IMR-90 (cell line): ENCODE measurements at places on chromosomes 16 and 17. TPM values are rescaled to one million over a fixed set of nuclear protein-coding genes. Genes with fewer than 3 reads are reported as not detected.
A peak's percentile ranks its signal among the peaks of the same experiment; 100 is the strongest.

Gene TACO1
- 6.5 and 9.4 TPM in 2 replicates for total RNA-seq

- no peaks in the 10 kb centered on the region for H3K36me3 ChIP-seq
- no peak overlapping the region for H3K4me3 ChIP-seq
- DNase-seq, result peak; percentile 93
- H3K27ac ChIP-seq, result no peak overlapping the region
Observed at GRCh38 chr17:40854175-40854814, 12.7 kb downstream of the KRT12 start.

Gene CRYBA1
- not detected in 2 replicates for total RNA-seq

DNA sequence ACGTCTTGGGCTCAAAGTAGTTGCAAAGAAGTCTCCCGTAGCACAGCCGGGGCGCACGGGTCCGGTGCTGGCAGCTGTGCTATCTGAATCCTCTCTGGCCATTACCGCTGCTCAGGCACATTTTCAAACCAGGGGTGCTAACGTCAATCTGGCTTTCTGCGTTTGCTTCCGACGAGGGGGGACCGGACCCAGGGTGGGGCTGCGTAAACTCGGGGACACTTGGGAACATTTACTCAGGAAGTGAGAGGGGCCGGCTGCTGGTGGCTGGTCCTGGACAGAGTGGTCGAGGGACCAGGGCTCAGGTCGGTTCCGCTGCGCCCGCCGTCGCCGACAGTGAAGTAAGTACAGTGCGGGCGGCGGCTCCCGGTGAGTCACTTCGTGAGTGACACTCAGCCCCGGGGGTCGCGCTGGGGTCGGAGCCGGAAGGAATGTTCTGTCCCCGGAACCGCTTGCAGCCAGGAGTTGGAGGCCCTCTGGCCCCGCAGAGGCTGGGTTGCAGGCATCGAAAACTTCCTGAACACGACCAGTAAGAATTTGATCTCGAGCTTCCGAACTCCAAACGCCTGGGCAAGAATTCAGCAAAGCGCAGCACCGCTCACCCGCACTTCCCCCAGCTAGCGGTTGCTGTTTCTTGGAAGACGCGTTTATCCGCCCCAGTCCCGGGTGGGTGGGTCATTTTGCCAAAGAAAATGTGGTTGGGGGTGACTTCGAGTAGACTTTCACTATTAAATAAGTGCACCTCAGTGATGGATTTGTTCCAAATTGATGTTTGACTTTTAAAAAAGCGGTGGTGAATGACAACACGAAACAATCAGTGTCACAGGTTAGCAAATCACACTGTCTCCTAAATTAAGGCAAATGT lies 1.4 kb upstream of the HS3ST3B1 start:
- no peak for DNase-seq
- peak overlapping the region; percentile 48 for H3K4me3 ChIP-seq
- peaks cover 2% of the 10 kb centered on the region; the same call in 1 of the 2 replicates for H3K4me1 ChIP-seq
- H3K27me3 ChIP-seq, result peaks cover 3% of the 10 kb centered on the region; the same call in 1 of the 2 replicates
- H3K36me3 ChIP-seq, result no peaks in the 10 kb centered on the region
- peak overlapping the region; percentile 5 for H3K27ac ChIP-seq

GRCh38 chr17:77320485-77321256 lies 179.9 kb downstream of the SEC14L1 start:
- peaks cover 62% of the 10 kb centered on the region for H3K4me1 ChIP-seq
- no peaks in the 10 kb centered on the region for H3K36me3 ChIP-seq
- no peak for DNase-seq
- H3K27me3 ChIP-seq, result no peaks in the 10 kb centered on the region

DNA sequence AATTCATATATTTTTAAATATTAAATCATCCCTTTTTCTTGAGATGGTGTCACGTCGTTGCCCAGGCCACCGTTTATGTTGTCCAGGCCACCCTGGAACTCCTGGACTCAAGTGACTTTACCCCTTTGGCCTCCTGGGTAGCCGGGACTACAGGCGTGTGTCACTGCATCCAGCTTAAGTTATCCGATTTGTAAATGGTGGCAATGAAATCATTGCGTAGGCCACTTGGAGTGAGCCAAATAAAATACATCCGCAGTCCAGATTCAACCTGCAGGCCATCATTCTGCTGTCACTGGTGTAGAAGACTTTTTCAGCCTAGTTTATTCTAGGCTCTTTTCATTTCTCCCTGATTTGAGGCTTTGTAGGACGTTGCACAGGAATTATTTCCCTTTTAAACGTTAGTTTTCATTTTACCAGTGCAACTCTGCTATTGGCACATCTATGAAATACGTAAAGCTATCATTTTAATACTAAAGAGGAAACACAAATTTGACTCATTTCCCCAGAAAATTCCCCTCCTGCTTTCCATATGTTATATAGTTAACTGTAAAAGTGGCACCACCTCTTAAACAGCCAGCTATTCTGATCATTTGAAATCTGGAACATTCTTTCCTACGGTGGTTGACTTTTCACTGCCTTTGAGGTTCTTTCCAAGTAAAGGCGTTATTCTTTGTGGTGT lies 449.8 kb downstream of the MAF start:
- H3K4me1 ChIP-seq, result no peaks in the 10 kb centered on the region
- no peak for DNase-seq
- no peak overlapping the region for H3K27ac ChIP-seq
- H3K36me3 ChIP-seq, result no peaks in the 10 kb centered on the region
- no peak overlapping the region for H3K4me3 ChIP-seq

Gene C1QTNF1
- total RNA-seq, result 1.7 and 3.4 TPM in 2 replicates

- no peaks in the 10 kb centered on the region for H3K36me3 ChIP-seq
Observed at GRCh38 chr16:77732241-77732946, 10.1 kb downstream of the NUDT7 start.

- no peaks in the 10 kb centered on the region for H3K27me3 ChIP-seq
- no peak overlapping the region for H3K4me3 ChIP-seq
- DNase-seq, result no peak
Observed at GRCh38 chr17:27597188-27597580, 33.8 kb upstream of the LGALS9 start.

Gene CCT6B
- total RNA-seq, result 0.72 and 1.7 TPM in 2 replicates

Gene C16orf89
- 0.18 TPM in 1 of 2 replicates, not detected in the other for total RNA-seq

DNA sequence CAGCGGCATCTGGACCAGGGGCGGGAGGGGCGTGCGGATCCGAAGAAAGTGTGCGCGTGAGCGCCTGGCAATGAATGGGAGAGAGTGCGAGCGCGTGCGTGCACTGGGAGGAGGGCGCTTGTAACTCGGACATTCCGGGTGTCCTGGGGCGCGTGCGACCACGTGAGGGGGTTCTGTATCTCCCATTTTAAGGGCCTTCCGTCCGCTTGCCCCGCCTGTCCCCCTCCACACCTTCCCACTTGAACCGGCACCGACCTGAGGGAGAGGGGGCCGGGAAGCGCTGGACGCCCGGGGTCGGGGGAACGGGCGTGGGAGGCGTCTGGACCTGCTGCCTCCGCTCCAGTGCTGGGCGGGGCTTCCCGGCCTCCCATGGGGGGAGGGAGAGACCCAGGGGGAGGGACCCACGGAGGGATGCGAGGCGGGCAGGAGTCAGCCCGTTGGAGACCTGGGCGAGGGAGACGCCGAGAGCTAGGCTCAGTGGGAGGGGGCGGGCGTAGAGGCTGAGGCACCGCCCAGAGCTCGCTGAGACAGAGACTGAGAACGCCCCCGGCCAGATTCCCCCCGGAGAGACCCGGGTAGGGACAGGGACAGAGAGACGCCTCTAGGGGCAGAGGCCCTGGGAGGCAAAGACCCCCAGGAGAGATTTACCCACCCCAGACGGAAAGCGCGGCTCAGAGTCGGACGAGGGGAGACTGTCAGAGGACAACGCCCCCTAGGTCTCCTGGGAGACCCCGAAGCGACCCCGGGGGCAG lies at the start of gene KREMEN2:
TSS of gene KREMEN2 (plus strand) at position 553 of the 752 bp plus-strand sequence. CDS start 246 bp downstream, outside the sequence.
- H3K4me1 ChIP-seq, result peaks cover 5% of the 10 kb centered on the region; the same call in 1 of the 2 replicates
- H3K4me3 ChIP-seq, result peak within 1 kb of the TSS; percentile 13
- H3K27me3 ChIP-seq, result peaks cover 61% of the 10 kb centered on the region
- H3K36me3 ChIP-seq, result no peaks in the 10 kb centered on the region
- DNase-seq, result no peak

Gene HS3ST3A1
- 7.5 and 9.0 TPM in 2 replicates for total RNA-seq

Gene NPIPB6
- 0.18 and 0.56 TPM in 2 replicates for total RNA-seq

DNA sequence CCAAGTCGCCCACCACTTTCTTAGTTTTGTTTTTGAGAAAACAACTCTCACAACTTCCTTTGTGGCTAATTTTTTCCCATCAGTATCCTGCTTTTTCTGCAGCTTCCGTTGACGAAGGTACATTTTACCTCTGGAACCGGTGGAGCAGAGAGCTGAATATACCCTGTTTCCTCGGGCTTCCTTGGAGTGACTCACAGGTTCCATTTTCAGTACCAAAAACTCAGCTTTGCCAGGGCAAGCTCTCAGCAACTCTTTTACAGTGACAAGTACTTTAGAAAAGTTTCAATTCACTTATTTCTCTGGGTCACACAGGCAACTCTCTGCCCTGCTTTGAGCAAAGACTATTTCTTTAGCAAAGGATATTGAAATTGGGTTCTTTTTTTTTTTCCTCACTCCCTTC lies 318.9 kb downstream of the SNX29 start:
- no peak overlapping the region for H3K27ac ChIP-seq
- H3K27me3 ChIP-seq, result no peaks in the 10 kb centered on the region
- H3K4me3 ChIP-seq, result no peak overlapping the region
- H3K36me3 ChIP-seq, result no peaks in the 10 kb centered on the region
- DNase-seq, result no peak

Gene NOD2
- total RNA-seq, result not detected in 2 replicates

DNA sequence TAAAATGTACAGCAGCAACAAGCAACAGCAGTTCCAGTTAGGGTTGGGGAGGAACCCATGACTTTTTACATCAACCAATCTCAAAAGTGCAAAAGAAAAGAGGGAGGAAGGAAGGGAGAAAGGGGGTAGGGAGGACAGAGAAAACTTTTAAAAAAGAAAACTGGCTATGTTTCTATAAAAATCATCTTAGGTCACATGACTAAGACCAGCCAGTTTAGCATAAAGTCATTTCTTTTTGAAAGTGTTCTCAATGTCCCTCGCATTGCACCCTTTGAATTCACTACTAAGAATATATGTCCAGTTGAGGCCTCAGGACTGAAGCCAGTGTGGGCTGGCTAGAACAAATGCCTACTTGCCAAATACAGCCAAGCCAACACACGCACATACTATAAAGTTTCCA lies 28.9 kb downstream of the DCUN1D3 start:
- H3K4me1 ChIP-seq, result peaks cover 15% of the 10 kb centered on the region
- H3K27me3 ChIP-seq, result no peaks in the 10 kb centered on the region
- no peaks in the 10 kb centered on the region for H3K36me3 ChIP-seq

GRCh38 chr16:35140293-35140986 lies 1681.0 kb downstream of the TP53TG3F start:
- H3K36me3 ChIP-seq, result no peaks in the 10 kb centered on the region
- DNase-seq, result no peak
- no peaks in the 10 kb centered on the region for H3K4me1 ChIP-seq

- no peaks in the 10 kb centered on the region for H3K27me3 ChIP-seq
- no peaks in the 10 kb centered on the region for H3K36me3 ChIP-seq
- no peak overlapping the region for H3K4me3 ChIP-seq
- H3K4me1 ChIP-seq, result peaks cover 19% of the 10 kb centered on the region
Observed at GRCh38 chr16:65314627-65315008, 192.8 kb upstream of the CDH11 start.

- no peak overlapping the region for H3K4me3 ChIP-seq
- no peaks in the 10 kb centered on the region; the same call in 1 of the 2 replicates for H3K27me3 ChIP-seq
- peak; percentile 18 for DNase-seq
- no peaks in the 10 kb centered on the region for H3K36me3 ChIP-seq
- no peak overlapping the region for H3K27ac ChIP-seq
Observed at GRCh38 chr16:29675811-29676643, 3.0 kb upstream of the QPRT start.

DNA sequence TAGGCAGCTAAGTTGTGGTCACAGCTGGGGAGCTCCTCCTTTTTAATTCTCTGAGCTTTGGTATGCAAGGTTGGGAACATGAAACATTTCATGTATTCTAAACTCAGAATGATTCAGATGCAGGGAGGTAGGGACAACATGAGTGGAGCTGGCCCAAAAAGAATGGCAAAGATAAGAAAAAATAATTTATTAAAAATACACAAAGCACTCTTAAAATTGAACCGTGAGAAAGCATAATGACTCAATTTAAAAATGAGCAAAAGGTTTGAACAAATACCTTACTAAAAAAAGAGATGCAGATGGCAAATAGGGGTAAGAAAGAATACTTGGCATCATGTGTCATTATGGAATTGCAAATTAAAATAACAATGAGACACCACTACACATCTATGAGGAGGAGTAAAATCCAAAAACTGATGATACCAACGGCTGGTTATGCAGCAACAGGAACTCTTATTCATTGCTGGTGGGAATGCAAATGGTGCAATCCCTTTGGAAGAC lies 175.6 kb upstream of the IRX3 start:
- no peak overlapping the region for H3K27ac ChIP-seq
- no peaks in the 10 kb centered on the region for H3K4me1 ChIP-seq
- no peak overlapping the region for H3K4me3 ChIP-seq
- DNase-seq, result no peak
- no peaks in the 10 kb centered on the region for H3K36me3 ChIP-seq
- no peaks in the 10 kb centered on the region for H3K27me3 ChIP-seq

Gene TBC1D3L
- 0.28 and 0.36 TPM in 2 replicates for total RNA-seq

Gene QPRT
- total RNA-seq, result 3.4 and 3.6 TPM in 2 replicates

- no peaks in the 10 kb centered on the region for H3K36me3 ChIP-seq
- H3K27ac ChIP-seq, result no peak overlapping the region
Observed at GRCh38 chr17:74604200-74604599, 12.1 kb upstream of the CD300LD start.

DNA sequence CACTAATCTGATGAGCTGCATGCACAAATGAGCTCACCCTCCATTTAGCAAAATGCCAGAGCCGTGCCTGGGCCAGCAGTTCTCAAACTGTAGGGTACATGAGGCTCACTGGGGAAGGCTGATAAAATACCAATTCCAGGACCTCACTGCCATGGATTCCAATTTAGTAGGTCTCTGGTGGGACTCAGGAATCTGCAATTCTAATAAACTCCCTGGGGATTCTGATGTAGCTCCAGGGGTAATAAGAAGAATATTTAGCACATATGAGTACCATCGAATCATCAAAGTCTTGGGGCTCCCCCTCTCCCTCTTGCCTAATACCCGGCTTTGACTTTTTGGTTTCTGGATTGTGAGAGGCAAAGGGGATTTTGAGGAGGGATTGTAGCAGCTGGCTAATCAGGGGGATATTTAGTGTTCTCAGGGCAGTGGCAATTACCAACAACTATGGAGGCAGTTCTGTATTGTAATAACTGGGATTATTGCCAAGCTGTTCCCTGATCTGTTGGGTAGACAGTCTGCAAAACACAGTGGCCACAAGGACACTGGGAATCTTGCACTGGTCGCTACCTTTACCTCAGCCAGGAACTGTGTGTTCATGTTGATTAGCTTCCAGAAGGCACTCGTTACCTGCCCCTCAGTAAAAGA lies 140.4 kb downstream of the SHISA9 start:
- no peaks in the 10 kb centered on the region for H3K36me3 ChIP-seq
- no peaks in the 10 kb centered on the region for H3K27me3 ChIP-seq
- DNase-seq, result no peak
- H3K4me3 ChIP-seq, result no peak overlapping the region
- H3K27ac ChIP-seq, result no peak overlapping the region

Gene MYOCD
- total RNA-seq, result 19.7 and 20.1 TPM in 2 replicates

Gene UBN1
- 5.7 and 7.8 TPM in 2 replicates for total RNA-seq

GRCh38 chr16:55389426-55390073 lies 65.5 kb downstream of the IRX6 start:
- no peak overlapping the region for H3K4me3 ChIP-seq
- DNase-seq, result no peak
- no peaks in the 10 kb centered on the region for H3K36me3 ChIP-seq
- H3K4me1 ChIP-seq, result no peaks in the 10 kb centered on the region
- no peaks in the 10 kb centered on the region for H3K27me3 ChIP-seq

- 0 out of 2 replicates have a peak overlapping the region, but pooled peaks have one; percentile 16 for H3K27ac ChIP-seq
- peak; percentile 72 for DNase-seq
- H3K4me1 ChIP-seq, result peaks cover 5% of the 10 kb centered on the region
- H3K36me3 ChIP-seq, result peaks cover 2% of the 10 kb centered on the region; the same call in 1 of the 2 replicates
- no peaks in the 10 kb centered on the region for H3K27me3 ChIP-seq
Observed at GRCh38 chr16:67101311-67102082, 8.2 kb upstream of the PHAF1 start.

Gene ZP2
- not detected in 2 replicates for total RNA-seq
